ENCODE measurements at places on chromosomes 11 and 22.

- DNase-seq, result no peak
These were observed 16.5 kb upstream of the ETS1 start for GRCh38 chr11:128603752-128604414.

DNA sequence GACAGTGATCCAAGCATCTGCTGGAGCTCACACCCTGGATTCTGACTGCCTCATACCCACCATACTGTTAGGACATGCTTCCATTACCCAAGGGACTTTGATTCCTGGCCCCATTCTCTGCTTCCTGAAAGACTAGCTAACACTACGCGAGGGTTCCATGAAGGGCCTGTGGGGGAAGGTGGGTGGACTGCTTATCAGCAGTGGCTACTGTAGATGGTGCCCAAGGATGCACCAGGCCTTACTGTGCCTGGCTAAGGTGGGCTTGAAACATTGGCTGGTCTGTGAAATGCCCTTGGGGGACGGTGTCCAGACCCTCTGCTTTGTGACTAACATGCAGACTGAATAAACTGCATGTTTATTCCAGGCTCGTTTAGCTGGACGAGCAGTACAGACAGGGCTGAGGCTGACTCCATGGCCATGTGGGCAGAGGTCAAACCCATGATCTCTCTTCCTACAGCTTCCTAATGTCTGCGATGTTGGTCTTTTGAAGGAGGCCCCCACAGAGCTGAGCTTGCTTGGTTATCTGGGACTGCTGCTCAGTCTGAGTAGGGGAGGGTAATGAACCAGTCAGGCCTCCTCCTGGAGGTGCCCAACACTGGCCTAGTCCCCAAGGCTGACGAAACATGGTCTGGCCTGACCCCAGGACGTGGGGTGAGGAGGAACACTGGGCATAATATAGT lies 48.3 kb upstream of the PHOX2A start:
- DNase-seq, result no peak

DNA sequence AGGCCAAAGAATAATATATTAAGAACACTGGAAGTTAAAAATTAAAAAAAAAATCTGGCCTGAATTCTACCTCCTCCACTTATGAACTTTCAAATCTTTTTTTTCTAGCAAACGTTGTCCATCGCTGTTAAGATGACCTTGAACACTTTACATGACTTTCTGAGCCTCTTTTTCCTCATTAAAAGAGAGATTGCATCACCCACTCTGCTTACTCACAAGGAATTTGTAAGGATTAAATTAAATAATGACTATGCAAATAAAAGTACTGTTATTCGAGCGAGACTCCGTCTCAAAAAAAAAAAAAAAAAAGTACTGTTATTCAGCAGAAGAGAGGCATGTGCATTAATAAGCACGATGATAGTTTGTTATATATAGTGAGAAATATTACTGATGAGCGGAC lies 285.1 kb upstream of the CCDC90B start:
- DNase-seq, result peak; percentile 5

GRCh38 chr22:29103121-29103520 lies 30.3 kb downstream of the KREMEN1 start:
- no peak for DNase-seq

DNA sequence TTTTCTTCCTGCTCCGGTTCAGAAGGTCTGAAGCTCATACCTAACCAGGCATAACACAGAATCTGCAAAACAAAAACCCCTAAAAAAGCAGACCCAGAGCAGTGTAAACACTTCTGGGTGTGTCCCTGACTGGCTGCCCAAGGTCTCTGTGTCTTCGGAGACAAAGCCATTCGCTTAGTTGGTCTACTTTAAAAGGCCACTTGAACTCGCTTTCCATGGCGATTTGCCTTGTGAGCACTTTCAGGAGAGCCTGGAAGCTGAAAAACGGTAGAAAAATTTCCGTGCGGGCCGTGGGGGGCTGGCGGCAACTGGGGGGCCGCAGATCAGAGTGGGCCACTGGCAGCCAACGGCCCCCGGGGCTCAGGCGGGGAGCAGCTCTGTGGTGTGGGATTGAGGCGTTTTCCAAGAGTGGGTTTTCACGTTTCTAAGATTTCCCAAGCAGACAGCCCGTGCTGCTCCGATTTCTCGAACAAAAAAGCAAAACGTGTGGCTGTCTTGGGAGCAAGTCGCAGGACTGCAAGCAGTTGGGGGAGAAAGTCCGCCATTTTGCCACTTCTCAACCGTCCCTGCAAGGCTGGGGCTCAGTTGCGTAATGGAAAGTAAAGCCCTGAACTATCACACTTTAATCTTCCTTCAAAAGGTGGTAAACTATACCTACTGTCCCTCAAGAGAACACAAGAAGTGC lies 661 bp upstream of the MALAT1 start:
- no peak for DNase-seq

DNA sequence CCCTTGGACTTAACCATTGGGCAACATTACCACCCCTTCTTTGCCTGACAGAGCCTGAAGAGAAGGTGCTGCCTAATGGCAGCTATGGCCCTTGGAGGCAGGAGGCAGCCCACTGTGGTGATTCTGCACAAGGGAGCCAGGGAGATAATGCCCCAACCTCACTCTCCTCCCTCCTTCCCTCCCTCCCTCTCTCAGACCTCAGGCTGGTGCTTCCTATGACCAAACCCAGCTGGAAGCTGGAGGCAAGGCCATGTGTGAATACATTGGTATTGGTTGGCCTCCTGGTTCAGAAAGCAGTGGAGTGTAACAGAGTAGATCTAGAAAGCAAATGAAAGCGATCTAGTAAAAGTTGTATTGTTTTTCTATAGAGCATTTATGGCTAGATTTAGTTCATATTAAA lies 233.1 kb downstream of the CSNK2A3 start:
- DNase-seq, result no peak

DNA sequence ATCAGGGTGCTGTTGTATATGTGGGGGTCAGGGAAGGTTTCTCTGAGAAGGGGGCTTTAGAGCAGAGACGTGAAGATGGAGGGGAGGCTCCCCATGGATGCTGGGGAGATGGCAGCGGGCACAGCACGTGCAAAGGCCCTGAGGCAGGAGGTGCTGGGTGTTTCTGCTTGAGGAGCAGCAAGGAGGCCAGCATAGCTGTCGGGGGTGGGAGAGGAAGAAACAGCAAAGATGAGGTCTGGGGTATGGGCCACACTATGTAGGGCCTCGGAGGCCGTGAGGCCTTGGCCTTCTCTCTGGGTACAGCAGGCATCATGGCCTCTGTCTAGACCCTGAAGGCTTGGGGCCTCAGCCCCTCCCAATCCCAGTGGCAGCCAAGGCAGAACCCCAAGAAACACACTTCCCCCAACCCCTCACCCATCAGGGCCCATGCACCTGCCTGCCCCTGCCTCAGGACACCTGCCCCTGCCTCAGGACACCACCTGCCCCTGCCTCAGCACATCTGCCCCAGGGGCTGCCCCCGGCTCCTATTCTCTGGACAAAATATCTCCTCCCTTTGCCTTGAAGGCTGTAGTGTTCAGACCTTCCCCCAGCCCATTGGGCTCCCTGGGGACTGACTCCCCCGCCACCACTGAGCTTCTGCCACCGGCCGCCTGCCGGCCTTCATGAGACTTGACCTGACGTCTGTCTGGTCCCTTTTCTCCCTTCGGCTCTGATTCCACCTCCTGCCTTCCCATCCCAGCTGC lies 6.2 kb downstream of the ALDH3B1 start:
- DNase-seq, result no peak

DNA sequence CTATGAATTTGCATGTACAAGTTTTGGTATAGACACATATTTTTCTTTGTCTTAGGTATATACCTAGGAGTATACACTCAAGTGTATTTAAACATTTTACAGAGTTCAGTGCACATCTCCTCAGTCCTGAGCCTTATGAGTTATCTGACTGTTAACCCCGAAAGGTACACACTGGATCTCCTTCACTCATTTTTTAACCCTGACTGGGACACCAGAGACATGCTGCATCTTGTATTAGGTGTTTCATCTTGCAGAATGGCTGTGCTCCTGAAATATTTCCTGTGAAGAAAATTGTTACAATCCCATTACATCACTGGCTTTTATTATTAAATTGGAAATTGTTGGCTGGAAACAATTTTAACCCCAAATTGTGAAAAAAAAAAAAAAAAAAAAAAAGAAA lies 15.3 kb downstream of the PARVA start:
- DNase-seq, result no peak

DNA sequence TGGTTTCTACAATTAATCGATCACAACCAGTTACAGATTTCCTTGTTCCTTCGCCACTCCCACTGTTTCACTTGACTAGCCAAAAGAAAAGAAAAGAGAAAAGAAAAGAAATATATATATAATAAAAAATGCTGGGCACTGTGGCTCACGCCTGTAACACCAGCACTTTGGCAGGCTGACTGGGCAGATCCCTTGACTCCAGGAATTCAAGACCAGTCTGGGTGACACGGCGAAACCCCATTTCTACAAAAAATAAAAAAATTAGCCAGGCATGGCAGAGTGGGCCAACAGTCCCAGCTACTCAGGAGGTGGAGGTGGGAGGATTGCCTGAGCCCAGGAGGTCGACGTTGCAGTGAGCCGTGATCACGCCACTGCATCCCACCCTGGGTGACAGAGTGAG lies 83.8 kb downstream of the NAT10 start:
- DNase-seq, result no peak

DNA sequence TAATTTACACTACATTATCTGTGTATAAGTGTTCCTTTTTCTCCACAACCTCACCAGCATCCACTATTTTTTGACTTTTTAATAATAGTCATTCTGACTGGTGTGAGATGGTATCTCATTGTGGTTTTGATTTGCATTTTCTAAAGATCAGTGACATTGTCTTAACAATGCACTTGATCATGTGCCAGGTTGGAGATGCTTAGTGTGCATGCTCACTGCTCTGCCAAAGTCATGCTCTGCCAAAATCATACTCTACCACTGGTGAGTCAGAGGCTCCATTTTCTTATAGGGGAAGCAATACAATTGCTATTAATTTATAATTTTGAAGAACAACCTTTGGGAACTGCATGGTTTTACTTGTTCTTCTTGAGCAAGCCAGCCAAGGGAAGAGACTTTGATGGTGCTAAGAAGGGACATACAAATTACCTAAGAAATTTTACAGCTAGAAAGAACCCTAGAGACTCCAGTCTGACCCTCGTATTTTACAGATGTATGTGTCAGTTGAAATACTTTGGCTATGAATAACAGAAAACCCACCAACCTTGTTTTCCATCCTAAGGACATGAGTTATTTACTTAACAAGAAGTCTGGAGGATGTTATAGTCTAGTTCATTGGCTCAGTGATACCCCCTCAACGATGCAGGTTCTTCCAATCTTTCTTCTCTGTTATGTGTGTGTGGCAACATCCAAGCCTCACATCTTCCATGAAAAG lies 368.9 kb downstream of the DDX10 start:
- peak; percentile 16 for DNase-seq

DNA sequence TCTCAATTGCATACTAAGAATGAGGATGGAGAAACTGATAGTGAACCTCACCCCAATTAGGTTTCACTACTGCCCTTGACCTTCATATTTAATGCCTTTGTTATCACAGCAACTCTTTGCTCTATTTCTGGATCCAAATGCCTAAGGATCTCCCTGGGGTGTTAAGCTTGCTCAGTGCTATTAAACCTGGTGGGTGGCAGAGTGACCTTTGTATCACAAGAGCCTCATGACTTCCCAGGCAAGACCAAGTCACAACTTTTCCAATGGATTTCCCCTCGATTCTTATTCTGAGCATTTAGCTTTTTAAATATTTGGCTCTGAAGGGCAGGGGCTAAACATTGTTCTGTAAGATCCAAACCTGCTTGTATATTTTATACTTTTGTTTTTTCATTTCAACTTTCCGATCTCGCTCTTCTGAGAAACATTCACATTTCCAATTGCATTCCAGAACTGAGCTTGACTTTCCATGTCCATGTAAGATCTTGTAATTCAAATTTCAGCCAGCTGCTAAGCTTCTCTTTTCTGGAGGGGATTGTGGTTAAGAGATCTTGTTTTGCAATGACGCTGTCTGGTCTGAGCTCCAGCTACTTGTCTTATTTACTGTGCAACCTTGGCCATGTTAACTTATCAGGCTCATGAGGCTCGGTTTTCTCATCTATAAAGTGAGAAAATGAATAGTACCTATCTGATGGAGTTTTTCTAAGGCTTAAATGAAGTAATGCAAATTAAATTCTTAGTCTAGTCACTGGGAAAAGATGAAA lies 6.4 kb upstream of the EHF start:
- DNase-seq, result no peak

DNA sequence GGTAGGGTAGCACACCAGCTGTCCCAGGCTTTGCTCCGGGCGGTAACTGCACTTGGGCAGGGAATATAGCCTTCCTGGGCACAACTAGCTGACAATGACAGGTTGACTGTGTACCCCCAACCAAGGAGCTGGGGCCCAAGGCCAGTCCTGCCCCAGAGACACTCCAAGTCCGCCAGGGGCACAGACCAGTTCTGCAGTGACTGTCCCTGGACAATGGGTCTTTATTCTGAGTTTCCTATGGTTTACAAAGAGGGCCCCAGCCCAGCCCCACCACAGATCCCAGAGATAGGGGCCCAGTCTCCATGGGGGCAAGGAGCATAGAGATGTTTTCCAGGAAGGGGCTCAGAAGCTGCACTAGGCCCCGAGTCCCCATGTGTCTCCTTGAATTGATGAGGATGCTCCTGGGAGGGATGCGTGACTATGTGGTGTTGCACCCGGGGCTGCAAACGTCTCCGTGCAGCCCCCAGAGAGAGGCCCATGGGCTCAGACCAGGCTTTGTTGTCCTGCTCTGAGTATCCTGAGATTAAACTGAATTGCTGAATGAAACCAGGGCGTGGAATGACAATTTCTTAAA lies 48.4 kb downstream of the CD6 start:
- no peak for DNase-seq

GRCh38 chr22:47196881-47197772 lies 434.7 kb downstream of the TBC1D22A start:
- DNase-seq, result no peak

Data from AG08396 (cell line).